ENCODE measurements at places on chromosomes 2 and 18. TPM values are rescaled to one million over a fixed set of nuclear protein-coding genes. Genes with fewer than 3 reads are reported as not detected.

DNA sequence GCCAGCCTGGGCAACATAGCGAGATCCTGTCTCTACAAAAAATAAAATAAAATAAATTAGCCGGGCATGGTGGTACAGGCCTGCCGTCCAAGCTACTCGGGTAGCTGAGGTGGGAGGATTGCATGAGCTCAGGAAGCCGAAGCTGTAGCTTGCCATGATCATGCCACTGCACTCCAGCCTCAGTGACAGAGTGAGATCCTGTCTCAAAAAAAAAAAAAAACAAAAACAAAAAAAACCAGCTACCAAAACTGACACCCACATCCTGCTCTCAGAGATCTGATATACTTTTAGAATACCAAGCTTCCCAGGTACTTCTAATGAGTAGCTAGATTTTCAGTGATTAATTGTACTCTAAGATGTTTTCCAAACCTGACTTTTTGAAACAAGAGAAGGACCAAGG, 74.0 kb downstream of the TTC27 start:
- no peaks in the 10 kb centered on the region for H3K4me1 ChIP-seq
- no peak overlapping the region for H3K27ac ChIP-seq
- no peak for DNase-seq
- H3K36me3 ChIP-seq = peaks cover 3% of the 10 kb centered on the region
- no peak overlapping the region for H3K4me3 ChIP-seq

GRCh38 chr2:61135510-61135909, 26.5 kb upstream of the C2orf74 start:
- no peaks in the 10 kb centered on the region for H3K27me3 ChIP-seq
- DNase-seq = no peak
- no peak overlapping the region for H3K27ac ChIP-seq
- no peak overlapping the region for H3K4me3 ChIP-seq
- H3K4me1 ChIP-seq = no peaks in the 10 kb centered on the region

- H3K27ac ChIP-seq = no peak overlapping the region
- no peak overlapping the region for H3K4me3 ChIP-seq
- no peaks in the 10 kb centered on the region for H3K4me1 ChIP-seq
- H3K36me3 ChIP-seq = no peaks in the 10 kb centered on the region
Observed at GRCh38 chr2:229124136-229124535, 147.0 kb downstream of the PID1 start.

DNA sequence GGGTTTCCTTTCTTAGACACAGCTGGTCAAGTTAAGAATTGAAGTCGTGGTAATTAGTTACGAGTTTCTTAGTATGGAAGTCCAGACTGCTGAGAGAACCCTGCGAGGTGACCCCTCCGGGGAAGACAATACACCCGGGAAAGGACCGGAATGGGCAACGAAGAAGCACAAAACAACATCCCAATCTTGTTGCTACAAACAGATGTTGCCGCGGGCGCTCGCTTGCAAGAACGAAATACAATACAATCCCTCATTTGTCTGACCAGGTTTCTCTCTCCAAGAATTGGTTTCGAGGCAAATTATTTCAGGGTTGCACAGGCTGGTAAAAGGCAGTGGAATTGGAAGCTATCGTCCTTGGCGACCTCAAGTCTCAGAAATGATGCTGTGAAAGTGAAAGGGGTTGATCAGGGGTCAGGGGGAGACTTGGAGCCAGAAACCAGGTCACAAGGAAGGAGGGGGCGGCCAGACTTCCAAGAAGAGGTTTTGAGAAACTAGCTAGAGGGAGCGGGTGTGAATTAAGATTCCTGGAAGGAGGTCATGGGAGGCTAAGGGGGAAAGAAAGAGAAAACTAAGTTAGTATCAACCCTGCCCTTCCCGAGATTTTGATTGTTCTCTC, 401.9 kb downstream of the HRH4 start:
- H3K27ac ChIP-seq = peak overlapping the region; percentile 82
- peak overlapping the region; percentile 53 for H3K4me3 ChIP-seq
- peak; percentile 53 for DNase-seq
- no peaks in the 10 kb centered on the region for H3K27me3 ChIP-seq
- no peaks in the 10 kb centered on the region for H3K36me3 ChIP-seq

DNA sequence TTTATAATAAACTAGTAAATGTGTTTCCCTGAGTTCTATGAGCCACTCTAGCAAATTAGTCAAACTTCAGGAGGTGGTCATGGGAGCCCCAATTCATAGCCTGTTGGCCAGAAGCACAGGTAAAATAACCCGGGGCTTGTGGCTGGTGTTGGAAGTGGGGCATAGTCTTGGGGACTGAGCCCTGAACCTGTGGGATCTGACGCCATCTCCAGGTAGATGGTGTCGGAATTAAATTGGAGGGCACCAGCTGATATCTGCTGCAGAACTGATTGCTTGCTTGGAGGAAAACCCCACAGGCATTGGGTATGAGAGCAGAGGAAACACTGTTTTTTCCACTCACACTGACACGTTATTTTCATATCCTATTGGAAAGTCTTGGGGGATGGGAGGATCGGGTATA, 14.1 kb downstream of the NMS start:
- no peak overlapping the region for H3K27ac ChIP-seq
- no peaks in the 10 kb centered on the region for H3K27me3 ChIP-seq
- H3K36me3 ChIP-seq = no peaks in the 10 kb centered on the region

- H3K36me3 ChIP-seq = no peaks in the 10 kb centered on the region
- DNase-seq = no peak
- no peak overlapping the region for H3K27ac ChIP-seq
- H3K27me3 ChIP-seq = no peaks in the 10 kb centered on the region
- no peak overlapping the region for H3K4me3 ChIP-seq
- H3K4me1 ChIP-seq = no peaks in the 10 kb centered on the region
Observed at GRCh38 chr2:187615364-187615763, 61.1 kb upstream of the TFPI start.

DNA sequence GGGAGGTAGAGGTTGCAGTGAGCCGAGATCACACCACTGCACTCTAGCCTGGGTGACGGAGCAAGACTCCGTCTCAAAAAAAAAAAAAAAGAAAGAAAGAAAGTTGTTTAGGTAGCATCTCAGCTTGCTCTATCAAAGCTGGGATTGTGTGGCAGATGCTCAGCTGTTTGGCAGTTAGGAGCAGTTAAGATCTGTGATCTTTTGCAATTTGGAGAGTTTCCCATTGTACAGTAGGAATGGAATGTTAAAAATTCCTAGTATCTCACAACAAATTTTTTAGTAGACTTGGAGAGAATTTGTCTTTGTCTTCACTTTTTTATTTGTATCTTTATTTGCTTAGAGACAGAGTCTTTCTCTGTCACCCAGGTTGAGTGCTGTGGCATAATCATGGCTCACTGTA, 122.9 kb upstream of the UNC80 start:
- H3K27ac ChIP-seq = no peak overlapping the region
- no peaks in the 10 kb centered on the region for H3K4me1 ChIP-seq
- H3K27me3 ChIP-seq = no peaks in the 10 kb centered on the region
- DNase-seq = no peak
- H3K36me3 ChIP-seq = no peaks in the 10 kb centered on the region
- no peak overlapping the region for H3K4me3 ChIP-seq

- no peaks in the 10 kb centered on the region for H3K36me3 ChIP-seq
- H3K27ac ChIP-seq = no peak overlapping the region
- no peaks in the 10 kb centered on the region for H3K4me1 ChIP-seq
- no peaks in the 10 kb centered on the region for H3K27me3 ChIP-seq
Observed at GRCh38 chr2:14951569-14952285, 319.2 kb downstream of the LRATD1 start.

DNA sequence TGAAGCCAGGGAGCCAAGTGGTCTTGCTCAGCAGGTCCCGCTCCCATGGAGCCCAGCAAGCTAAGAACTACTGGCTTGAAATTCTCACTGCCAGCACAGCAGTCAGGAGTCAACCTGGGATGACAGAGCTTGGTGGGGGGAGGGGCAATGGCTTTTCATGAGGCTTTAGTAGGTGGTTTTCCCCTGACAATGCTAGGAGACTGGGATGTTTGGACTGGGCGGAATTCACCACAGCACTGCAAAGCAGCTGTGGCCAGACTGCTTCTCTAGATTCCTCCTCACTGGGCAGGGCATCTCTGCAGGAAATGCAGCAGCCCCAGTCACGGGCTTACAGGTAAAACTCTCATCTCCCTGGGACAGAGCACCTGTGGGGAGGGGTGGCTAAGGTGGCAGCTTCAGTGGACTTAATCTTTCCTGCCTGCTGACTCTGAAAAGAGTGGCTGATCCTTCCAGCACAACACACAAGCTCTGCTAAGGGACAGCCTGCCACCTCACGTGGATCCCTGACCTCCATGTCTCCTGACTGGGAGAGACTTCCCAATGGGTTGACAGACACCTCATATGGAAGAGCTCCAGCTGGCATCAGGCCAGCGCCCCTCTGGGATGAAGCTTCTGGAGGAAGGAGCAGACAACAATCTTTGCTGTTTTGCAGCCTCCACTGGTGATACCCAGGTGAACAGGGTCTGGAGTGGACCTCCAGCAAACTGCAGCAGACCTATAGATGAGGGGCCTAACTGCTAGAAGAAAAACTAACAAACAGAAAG, 349.7 kb upstream of the ST6GAL2 start:
- no peaks in the 10 kb centered on the region for H3K27me3 ChIP-seq
- no peaks in the 10 kb centered on the region for H3K4me1 ChIP-seq
- no peaks in the 10 kb centered on the region for H3K36me3 ChIP-seq
- DNase-seq = no peak
- H3K27ac ChIP-seq = no peak overlapping the region

GRCh38 chr2:48170281-48170680, 264.0 kb upstream of the FBXO11 start:
- no peak overlapping the region for H3K27ac ChIP-seq
- no peaks in the 10 kb centered on the region for H3K4me1 ChIP-seq
- DNase-seq = no peak
- no peak overlapping the region for H3K4me3 ChIP-seq
- no peaks in the 10 kb centered on the region for H3K36me3 ChIP-seq

DNA sequence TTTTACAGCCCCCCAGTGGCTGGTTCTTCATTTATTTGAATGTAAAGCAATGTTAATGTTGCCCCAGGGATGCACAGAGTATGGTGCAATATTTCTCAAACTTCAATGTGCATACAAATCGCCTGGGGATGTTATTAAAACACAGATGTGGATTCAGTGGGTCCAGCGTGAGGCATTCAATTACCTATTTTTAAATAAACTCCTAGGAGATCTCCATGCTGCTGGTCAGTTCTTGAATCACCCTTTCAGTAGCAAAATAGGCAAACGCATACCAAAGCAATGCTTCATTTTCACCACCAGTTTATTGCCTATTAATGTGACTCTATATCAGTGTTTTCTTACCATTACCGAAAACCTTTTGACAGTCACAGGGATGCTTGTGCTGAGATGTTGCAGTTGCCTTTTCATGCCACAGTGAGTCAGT, 530.7 kb downstream of the CBLN2 start:
- DNase-seq = no peak
- no peak overlapping the region for H3K4me3 ChIP-seq
- H3K27ac ChIP-seq = no peak overlapping the region
- no peaks in the 10 kb centered on the region for H3K36me3 ChIP-seq
- no peaks in the 10 kb centered on the region for H3K27me3 ChIP-seq

DNA sequence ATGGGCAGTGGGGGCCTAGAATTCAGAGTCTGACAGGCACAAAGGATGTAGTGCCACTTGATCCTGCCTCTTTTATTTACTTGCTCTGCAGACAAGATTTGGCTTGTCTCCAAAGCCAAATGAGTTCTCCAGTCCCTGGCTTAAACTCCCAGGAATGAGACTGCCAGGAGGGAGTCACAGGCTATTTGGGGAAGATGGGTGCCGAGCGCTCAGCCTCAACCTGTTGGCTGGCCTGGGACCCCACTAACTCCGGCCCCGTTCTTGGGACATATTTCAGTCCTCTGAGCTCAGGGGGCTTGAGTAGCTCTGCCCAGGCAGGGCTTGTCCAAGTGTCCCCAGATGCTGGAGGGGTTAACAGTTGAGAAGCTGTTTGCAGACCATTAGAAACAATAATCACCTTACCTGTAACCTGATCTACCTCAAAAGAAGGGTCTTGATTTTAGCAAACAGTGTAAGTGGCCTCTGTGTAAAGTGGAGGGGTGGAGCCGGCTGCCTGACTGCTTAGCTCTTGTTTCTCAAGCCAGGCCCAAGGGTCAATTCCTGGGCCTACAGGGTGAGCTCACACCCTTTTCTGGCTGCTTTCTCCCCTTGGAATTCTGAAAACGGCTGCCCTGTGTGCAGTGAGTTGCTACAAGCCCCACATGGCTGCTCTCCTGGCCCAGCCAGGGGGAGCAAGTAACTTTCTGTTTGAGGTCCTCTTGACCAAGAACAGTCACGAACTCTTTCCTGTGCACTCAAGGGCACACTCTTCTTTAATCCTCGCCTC, 27.1 kb upstream of the FZD5 start:
- H3K27me3 ChIP-seq = no peaks in the 10 kb centered on the region
- no peaks in the 10 kb centered on the region for H3K36me3 ChIP-seq
- H3K4me1 ChIP-seq = no peaks in the 10 kb centered on the region
- no peak for DNase-seq

GRCh38 chr18:68263481-68263880, 451.4 kb downstream of the TMX3 start:
- no peak for DNase-seq
- no peak overlapping the region for H3K27ac ChIP-seq
- no peaks in the 10 kb centered on the region for H3K27me3 ChIP-seq
- H3K4me1 ChIP-seq = no peaks in the 10 kb centered on the region
- H3K36me3 ChIP-seq = no peaks in the 10 kb centered on the region

GRCh38 chr2:107132070-107132469, 246.1 kb upstream of the ST6GAL2 start:
- no peak overlapping the region for H3K27ac ChIP-seq
- peak overlapping the region; percentile 42 for H3K4me3 ChIP-seq
- no peaks in the 10 kb centered on the region for H3K27me3 ChIP-seq
- no peak for DNase-seq
- H3K4me1 ChIP-seq = no peaks in the 10 kb centered on the region
- H3K36me3 ChIP-seq = no peaks in the 10 kb centered on the region

The EMILIN2 gene
- 32.4 TPM for total RNA-seq

The XIRP2 gene
- not detected for total RNA-seq

The NEURL3 gene
- 4.3 TPM for total RNA-seq

The CD207 gene
- total RNA-seq = 0.33 TPM

The GNAL gene
- 7.5 TPM for total RNA-seq

The SPAG16 gene
- 41.7 TPM for total RNA-seq

The GKN2 gene
- total RNA-seq = not detected

The COMMD1 gene
- total RNA-seq = 63.8 TPM

The MEP1B gene
- not detected for total RNA-seq
